SJSA1 (cell line): ENCODE measurements at places on chromosomes 3 and 15. TPM values are rescaled to one million over a fixed set of nuclear protein-coding genes. Genes with fewer than 3 reads are reported as not detected.

P2RY1 gene
- total RNA-seq, result under 0.01 and 0.06 TPM in 2 replicates

CHRM5 gene
- total RNA-seq, result 0.11 TPM in 1 of 2 replicates, not detected in the other

SCN11A gene
- total RNA-seq, result not detected in 2 replicates

MEIS2 gene
- 3.0 and 4.2 TPM in 2 replicates for total RNA-seq

TM4SF1 gene
- 117 and 140 TPM in 2 replicates for total RNA-seq

FGF12 gene
- total RNA-seq, result not detected in 2 replicates

PLSCR4 gene
- total RNA-seq, result 3.7 and 7.8 TPM in 2 replicates

PPP2R3A gene
- total RNA-seq, result 13.0 and 13.2 TPM in 2 replicates

TICRR gene
- total RNA-seq, result 8.6 and 10.5 TPM in 2 replicates

FAM81A gene
- 1.6 and 2.8 TPM in 2 replicates for total RNA-seq
